Urinary bladder (tissue), 4 donors: ENCODE measurements at places on chromosomes 13 and 19. TPM values are rescaled to one million over a fixed set of nuclear protein-coding genes. Genes with fewer than 3 reads are reported as not detected.

The RASAL3 gene
- total RNA-seq: 0.85 TPM

The RETN gene
- total RNA-seq: 2.3 TPM

DNA sequence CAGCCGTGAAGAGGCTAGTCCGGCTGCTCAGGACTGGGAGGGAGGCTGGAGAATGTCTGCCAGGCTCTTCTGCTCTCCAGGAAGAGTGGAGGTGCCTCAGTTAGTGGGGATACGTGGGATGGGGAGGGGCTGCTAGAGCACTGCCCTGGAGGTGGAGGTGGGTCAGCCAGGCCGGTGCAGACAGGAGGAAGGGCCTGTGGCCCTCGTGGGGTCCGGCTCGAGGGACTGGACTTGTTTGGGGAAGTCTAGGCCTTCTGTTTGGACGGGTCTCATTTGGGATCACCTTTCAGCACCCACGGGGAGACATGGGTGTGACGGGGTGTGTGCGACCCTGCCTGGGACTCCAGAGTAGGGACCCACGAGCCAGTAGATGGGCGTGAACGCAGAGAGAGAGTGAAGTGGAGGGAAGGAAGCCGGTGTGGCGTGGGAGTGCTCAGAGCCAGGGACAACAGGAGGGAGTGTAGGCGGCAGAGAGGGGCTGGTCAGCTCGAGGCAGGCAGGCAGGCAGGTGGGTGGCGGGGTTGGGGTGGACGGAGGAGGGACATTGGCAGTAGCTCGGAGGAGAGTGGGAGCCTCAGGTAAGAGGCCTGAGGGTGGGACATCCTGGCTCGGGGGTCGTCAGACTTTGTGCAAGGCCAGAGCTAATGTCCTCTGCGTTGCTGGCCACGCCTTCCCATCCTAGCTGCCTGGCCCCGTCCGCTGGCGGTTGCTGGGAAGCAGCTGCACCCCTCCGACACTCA, 11.5 kb downstream of the EPN1 start:
- no peak for DNase-seq

The ZNF490 gene
- 9.0 TPM for total RNA-seq

DNA sequence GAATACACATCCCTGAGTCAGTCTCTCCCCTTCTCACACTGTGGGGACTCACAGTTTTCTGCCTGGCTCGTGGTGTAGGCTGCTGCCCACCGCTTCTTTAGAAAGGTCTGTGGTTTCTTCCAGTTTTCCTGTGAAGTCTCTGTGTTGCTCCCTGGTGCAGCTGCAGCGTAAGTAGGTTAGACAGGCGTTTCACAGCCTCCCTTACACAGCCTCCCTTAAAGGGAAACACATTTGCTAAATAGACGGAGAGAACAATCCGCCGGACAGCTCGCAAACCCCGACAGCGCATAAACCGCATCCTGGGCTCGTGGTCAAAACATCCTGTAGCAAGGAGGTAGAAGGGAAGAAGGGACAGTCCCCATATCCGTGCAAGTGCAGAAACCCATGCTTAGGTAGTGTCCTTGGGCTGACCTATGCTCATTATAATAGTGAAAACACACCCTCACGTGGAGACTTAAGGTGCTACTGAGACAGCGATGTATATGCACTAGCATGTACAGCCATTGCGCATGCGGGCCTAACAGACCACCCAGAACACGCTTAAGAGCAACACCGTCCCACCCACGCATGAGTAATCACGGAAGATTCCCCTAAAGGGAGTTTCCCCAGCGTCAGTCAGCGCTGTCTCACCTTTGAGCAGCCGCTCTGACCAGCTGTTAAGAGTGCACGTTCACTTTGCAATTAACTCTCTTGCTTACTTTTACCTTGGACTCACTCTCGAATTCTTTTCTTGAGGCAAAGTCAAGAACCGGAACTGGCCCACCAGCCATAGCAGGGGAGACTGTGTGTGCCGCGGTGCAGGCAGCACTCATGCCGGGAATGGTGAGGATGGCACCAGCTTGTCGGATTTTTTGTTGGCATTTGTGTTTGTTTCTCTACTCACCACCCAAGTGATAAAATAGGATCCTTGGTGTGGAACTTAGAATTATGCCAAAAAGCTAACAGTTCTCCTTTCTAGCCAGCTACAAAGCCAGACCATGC, 16.6 kb downstream of the SIGLEC8 start:
- no peak for DNase-seq

- no peak for DNase-seq
Observed at GRCh38 chr19:13082192-13083007, 20.3 kb downstream of the LYL1 start.

The ZNF112 gene
- 18.7 TPM for total RNA-seq

DNA sequence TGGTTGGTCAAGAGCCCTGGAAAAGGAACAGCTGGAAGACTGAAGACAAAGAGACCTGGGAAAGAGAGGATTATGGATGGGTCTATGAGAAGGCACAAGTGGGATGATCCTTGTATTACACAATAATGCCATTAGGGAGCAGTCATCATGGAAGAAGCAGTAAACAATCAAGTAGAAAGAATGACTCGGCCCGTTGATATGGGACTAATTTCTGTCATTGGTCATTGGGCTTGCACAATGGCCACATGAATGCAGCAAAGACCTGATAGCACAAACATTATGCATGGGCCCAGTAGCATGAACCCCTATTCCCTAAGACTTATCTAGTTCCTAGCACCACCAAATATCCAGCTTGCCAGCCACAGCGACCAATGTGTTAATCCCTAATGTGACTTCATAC, 390.3 kb upstream of the ZNF507 start:
- DNase-seq: no peak

The HIF3A gene
- 41.0 TPM for total RNA-seq

DNA sequence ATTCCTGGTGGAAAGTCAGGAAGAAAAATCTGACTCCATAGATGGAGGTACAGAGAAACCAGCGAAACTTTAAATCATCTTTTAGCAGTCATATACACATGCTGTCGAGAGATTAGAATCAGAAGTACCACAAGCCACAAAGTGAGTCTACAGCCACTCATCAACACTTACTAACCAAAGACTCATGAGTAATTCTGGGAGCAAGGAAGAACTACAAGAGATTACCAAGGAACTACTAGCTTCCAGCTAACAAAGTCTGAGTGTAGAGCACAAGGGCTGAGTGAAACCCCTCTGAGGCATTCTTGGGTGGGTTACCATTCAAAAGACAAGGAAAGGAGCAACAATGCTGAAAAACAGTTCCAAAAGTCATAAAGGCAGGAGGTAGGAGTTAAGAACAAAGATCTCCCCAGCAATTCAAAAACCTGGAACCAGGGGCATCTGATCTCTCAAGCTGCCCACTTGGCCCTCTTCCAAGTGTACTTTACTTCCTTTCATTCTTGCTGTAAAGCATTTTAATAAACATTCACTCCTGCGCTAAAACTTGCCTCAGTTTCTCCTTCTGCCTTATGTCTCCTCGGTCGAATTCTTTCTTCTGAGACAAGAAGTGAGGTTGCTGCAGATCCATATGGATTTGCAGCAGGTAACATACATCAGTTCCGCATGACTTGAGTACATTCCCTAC, 13.0 kb downstream of the RBM26 start:
- no peak for DNase-seq

GRCh38 chr19:35045667-35046300, 4.3 kb downstream of the HPN start:
- no peak for DNase-seq

DNA sequence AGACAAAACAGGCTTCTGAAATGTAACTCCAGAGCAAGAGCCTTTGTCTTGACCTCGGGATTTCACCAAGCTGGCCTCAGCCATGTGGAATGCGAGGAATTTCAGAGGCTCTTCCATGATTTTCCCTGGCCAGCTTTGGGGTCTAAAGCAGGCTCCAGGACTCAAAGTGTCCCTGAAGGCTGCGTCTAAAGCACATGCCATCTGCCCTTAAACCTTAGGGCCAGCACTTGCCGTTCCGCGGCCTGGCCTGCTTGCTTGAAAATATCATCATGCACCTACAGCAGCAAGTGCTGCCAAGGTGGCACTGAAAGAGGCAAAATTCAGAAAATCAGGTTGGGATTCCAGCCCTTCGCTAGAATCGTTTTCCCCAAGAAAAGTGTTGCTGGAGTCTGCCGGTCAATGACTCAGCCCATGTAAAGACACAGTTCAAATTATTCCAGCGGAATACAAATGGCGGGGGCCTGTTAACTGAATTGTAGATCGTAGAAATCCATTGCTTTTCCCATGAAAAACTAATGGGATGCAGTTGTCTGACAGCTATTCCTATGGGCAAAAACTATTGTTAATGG, 105.7 kb upstream of the RAP2A start:
- no peak for DNase-seq

- DNase-seq: no peak
Observed at GRCh38 chr19:44644402-44645016, 799 bp downstream of the PVR start.

The MRPL34 gene
- 6.1 TPM for total RNA-seq

The ZNF784 gene
- 4.7 TPM for total RNA-seq

- no peak for DNase-seq
Observed at GRCh38 chr19:11382898-11383705, 1.0 kb downstream of the EPOR start.

- no peak for DNase-seq
Observed at GRCh38 chr13:26198116-26198515, 24.0 kb downstream of the RNF6 start.

The ZNF383 gene
- total RNA-seq: 14.9 TPM

DNA sequence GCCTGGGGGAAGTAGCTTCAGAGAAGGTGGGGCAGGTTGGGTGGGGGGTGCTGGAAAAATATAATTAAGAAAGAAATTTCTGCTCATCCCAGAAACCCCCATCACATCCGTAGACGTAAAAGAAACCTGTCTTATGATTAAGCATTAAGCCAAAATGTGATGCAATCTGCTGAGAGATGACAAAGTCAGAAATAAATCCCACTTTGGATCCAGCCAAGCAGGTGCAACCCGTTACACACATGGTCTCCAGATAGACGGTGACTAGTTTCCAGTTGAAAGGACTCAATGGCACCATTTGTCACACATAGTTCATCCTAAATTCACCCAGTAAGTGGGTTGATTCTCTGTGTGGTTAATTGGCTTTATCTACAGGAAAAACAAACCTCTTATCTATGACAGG, 34.1 kb downstream of the PSG5 start:
- no peak for DNase-seq

- DNase-seq: no peak
Observed at GRCh38 chr19:28577233-28577632, 635.7 kb downstream of the UQCRFS1 start.

DNA sequence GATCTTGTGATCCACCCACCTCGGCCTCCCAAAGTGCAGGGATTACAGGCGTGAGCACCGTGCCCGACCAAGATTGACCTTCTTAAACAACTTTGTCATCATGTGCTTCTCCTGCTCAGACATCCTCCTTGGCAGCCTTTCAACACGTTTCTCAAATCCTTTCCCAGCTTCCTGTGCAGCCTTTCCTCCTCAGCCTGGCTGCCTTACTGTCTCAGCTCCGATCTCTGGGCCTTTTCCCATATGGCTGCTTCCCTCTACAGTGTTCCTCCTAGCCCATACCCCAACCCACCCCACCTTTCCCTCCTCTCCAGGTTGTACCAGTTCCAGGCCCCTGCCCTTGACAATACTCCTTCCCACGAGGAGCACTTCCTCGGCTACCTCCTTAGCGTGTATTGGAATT, 7.2 kb downstream of the PHF11 start:
- DNase-seq: no peak

DNA sequence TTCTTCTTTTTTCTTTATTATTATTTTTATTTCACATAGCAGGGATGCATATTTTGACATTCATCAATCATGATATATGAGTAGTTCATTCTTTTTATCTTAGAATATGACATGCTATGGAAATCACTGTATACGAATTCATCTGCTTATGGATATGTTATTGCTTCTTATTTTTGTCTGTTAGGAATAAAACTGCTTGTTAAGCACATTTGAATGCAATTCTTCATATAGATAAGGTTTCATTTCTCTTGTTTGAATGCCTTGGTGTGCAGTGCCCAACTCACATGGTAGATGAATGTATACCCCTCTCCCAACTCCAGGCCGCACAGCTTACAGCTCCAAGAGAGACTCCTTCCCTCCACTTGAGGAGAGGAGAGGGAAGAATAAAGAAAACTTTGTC, 11.3 kb downstream of the ZNF776 start:
- no peak for DNase-seq
